ENCODE measurements at places on chromosomes 6 and 20.

DNA sequence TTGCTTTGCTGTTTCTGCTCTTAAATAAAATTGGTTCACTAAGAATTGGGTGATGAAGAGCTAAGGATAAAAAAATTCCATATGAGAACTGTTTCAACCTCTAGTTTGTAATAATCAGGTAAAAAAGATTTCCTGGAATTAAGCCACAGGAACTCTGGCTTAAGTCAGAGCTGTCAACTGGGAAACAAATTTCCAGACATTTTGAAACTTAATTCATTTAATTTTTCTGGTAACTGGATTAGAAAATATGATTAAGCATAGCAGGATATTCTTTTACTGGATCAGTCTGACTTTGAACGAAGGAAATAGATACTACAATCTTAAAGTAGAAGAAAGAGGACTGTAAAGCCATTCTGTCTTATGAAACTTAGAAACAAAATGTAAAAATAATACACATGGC, 1.3 kb upstream of the VIP start:
- no peak for DNase-seq

DNA sequence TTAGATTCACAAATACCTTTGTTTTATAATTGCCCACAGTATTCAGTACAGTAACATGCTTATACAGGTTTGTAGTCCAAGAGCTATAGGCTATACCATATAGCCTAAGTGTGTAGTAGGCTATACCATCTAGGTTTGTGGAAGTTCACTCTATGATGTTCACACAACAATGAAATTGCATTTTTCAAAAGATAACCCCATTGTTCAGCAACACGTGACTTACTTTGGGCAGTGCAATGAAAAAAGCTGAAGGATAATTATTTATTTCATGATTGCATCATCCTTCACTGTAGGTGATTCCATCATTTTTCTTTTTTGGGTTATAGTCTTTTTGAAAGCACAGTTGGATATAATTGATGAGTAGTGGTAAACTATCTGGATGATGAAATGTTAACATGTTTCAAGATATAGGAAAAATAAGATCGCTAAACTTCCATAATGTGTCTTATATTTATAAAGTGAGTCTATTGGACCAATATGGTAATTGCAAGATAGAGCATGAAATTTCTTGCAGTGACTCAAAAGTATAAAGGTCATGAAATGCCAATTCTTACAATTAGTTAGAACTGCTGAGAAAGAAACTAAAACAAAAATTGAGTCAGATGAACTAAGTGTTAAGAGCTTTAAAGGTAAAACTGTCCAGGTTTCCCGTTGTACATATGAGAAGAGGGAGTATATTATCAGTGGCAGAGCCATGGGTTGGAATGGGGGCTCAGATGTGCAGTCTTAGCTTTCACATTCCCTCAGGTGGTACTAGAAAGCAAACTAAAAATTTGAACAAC, 164.4 kb downstream of the ZFAND3 start:
- DNase-seq = no peak

- no peak for DNase-seq
Measured at GRCh38 chr6:34926655-34927054, 37.6 kb downstream of the ANKS1A start.

- no peak for DNase-seq
Measured at GRCh38 chr20:432208-432607, 24.1 kb downstream of the RBCK1 start.

- no peak for DNase-seq
Measured at GRCh38 chr6:119566546-119567260, 217.1 kb upstream of the MAN1A1 start.

GRCh38 chr6:117976030-117976651, 69.1 kb downstream of the SLC35F1 start:
- DNase-seq = no peak

DNA sequence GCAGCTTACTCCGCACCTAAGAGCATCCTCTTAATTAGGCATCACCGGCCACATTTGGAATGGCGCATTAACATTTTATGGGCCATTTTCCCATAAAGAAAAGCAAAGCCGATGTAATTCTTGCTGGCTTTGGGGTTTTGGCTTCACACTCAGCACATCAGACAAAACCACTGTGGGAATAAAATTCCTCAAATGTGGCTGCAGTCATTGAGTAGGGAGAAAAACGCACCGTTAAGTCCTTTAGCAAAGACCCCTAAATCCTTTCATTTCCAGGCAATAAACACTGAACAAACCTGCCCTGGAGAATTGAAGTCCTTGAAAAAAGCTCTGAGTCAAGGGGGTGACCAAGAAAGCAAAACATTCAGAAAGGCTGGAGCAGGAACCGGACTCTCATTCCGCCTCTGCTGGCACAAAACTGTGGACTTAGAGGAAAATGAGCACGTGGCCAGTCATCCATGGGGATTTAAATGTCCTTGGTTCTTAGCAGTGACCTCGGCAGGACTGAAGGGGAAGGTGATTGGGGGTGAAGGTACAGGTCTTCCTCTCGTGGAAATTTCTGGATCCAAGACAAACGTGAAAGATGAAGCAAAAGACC, 102.9 kb downstream of the CDH4 start:
- DNase-seq = no peak

DNA sequence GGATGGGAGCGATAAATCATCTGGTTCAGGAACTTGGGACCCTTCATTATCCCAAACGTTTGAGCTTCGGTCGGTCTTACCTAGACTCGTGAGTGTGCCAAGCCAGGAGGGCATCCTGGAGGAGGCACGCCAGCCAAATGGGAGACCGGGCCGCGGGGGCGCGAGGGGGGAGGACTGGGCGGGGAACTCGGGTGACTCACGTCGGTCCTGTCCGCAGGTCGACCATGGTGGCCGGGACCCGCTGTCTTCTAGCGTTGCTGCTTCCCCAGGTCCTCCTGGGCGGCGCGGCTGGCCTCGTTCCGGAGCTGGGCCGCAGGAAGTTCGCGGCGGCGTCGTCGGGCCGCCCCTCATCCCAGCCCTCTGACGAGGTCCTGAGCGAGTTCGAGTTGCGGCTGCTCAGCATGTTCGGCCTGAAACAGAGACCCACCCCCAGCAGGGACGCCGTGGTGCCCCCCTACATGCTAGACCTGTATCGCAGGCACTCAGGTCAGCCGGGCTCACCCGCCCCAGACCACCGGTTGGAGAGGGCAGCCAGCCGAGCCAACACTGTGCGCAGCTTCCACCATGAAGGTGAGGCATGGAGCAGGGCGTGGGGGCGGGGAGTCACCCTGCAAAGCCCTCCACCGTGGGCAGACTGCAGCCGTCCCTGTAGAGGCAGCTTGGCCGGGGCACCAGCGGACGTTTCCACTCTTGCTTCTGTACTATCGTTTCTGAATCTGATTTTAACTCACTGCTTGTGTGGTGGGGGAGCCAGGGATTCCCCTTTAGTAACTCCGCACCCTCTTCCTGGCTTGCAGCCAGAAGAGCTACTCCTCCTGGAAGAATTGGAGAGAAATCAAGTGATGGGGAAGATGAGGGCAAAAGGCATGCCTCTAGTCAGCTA, 2.7 kb downstream of the BMP2 start:
- no peak for DNase-seq

- DNase-seq = no peak
Measured at GRCh38 chr6:139568956-139569538, 194.6 kb upstream of the CITED2 start.

DNA sequence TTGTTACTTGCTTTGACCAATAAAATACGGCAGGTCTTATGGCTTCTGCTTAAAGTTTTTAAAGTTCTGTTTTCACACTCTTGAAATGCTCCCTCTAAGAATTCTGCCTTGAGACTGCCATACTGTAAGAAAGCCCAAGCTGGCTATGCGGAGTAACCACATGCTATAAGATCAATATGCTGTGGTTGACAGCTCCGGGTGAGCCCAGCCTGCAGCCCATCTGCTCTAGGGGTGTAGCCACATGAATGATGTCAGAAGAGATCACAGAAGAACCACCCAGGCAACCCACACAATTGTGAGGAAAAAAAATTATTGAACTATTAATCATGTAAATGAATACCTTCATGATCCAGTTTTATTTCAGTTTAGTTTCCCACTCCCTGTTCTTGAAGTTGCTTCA, 26.1 kb upstream of the SH3BGRL2 start:
- no peak for DNase-seq

DNA sequence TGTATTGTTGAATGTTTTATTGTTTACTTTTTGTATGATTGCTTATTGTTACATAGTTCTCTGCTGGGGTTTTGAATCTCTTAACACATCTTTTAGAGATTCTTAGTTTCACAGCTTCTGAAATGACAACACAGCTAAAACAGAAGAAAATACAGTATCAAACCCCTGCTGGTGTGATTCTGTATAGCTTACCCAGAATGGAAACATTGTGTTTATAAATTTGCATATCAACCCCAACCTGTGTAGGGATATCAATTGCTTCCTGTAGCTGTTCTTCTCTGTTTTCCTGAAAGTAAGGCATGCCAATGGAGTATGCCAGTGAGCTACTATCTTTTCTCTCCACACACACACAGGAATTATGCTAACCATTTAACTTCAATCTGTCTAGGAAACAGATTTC, 64.3 kb upstream of the ID4 start:
- no peak for DNase-seq

DNA sequence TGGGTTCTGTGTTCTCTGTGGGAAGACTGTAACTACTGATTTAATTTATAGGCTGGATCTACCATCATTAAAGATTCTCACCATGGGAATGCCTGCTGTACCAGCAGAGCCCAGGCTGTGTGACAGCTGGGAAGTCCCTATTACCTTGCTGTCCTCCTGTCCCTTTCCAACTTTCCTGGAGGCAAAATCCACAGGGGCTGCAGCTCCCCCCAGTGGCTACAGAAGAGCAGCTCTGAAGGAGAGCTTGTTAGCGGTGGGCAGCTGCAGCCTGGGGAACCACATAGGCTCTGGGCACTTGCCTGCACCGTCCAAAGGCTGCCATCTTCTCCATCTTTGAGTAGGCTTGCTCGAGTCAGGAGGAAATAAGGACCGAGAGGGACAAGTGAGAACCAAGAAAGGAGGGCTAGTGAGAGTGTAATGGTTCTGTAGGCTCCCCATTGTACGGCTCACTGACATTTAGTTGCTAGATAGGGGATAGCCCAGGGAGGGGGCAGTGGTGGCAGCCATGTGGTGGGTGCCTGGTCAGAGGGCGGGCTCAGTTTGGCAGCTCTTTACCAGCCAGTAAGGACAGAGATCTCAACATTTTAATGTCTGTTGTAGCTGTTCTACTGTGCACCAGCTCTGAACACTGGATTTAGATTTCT, 155.1 kb upstream of the MLIP start:
- no peak for DNase-seq

- DNase-seq = no peak
Measured at GRCh38 chr6:36599791-36600209, 5.6 kb downstream of the SRSF3 start.

- DNase-seq = no peak
Measured at GRCh38 chr6:63504777-63505384, 67.4 kb upstream of the LOC128125822 start.

DNA sequence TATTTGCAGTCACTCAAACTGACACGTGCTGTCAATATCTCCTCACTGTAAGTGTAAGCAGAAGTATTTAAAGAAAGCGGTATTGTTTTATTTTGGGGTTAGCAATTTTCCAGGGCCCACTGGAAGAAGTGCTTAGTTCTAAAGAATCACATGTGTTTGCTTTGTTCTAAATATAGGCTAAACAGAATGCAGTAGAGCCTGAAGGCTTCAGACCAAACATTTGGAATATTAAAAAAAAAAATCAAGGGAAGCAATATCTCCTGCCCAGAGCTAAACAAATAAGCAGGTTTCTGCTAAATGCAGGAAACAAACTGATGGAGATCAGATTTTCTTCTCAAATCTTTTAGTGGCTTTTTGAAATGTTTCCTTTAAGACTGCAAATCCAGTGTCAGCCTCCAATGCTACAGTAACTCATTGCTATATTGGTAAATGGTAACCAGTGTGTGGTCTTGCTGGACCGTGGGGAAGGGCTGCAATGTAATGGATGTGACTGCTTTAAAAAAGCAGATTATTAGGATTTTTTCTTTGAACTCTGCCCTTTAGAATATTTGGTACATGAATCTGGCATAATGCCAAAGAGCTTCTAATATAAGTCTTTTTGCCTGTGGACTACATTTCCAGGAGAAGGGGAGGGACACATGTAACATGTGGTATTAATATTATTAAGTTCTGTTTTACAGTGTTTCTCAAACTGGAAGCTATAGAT, 317.1 kb upstream of the FERMT1 start:
- no peak for DNase-seq

DNA sequence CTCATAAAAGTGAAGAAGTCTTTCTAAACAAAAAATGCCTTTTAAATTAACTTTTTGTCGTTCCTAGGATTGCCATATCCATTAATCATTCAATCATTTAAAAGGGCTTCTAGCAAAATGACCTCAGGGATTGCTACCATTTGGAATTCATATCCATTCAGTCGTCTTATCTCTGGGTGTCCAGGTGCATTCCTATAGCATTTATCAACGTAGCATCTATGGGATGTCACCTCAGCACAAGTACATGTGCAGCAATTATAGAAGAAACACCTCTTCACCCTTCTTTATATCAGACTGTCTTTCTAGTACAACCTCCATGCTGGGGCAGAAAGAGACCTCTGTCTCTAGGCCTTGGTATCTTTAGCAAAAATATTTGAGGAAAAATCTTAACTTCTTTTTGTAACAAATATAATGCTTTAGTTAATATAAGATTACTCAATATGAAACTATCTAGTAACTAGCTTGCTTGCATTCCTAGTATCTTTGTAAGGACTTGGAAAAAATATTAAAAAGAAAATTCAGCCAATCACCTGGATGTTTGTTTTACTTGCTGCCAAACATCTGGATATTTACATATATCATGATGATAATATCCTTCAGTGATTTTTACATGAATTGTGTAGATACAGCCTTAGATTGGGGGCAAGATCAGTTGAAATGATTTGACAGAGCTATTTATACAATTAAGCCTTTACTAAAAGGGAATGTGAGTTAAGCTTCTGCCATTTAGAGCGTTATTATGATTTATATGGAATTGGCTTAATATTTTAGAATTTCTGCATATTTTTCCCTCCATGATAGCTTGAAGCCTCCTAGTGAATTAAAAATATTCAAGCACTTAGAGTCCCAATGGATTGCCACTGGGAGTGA, 356.8 kb downstream of the HDGFL1 start:
- no peak for DNase-seq

Data from AG04449 (cell line).